ENCODE measurements at places on chromosomes 2 and 18.

GRCh38 chr18:62751341-62751821, 36.0 kb downstream of the PHLPP1 start:
- no peak for DNase-seq

GRCh38 chr18:36321658-36322407, 24.3 kb downstream of the FHOD3 start:
- no peak for DNase-seq

DNA sequence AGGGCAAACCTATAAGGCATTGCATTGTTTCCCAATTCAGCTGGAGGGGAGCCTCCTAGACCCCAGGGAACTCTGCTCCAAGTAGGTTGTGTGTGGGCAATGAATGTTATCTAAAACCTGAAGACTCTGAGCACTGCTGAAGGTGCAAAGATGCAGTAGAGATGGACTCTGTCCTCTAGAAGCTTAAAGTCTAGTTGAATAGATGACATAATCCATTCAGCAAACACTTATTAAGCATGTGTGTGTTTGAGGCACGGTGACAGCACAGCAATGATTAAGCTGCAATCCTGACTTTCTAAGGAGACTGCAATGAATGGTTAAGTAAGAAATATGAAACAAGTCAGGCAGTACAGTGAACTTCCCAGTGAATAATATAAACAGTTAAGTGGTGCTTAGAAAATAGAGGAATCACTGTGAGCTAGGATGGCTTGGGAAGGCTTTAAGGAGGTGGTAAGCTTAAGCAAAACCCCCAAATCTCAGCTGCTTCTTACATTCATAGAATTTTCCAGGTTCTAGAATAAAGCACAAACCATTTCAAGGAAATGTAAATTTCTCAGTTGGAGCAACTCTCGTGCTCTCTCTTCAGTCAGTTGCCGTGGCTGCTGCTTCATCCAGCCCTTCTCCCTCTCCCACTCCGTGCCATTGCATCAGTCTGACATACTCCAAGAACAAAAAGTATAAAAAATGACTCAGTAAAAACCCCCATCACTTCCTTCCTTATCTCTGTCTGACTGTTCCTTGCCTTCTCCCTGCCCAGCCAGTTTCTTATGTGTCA, 19.1 kb downstream of the MXD1 start:
- no peak for DNase-seq

- no peak for DNase-seq
Measured at GRCh38 chr2:178333851-178334250, 117.1 kb downstream of the PRKRA start.

DNA sequence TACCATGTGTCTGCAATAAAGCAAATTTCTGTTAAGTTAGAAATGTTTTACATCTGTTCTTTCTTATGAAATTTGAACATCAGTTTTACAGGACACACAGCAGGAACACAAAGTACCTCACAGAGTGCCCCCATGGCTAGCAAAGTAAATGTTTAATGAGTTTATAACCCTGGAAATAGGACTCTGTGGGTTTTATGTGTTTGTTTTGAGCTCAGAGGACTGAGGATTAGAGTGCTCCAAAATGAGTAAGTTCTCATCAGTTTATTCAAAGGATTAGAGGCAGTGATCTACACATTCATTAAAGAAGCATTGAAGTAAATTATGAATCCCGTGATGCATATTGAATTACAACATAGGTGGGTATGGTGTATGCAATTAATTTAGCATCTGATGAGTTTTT, 281.8 kb downstream of the GULP1 start:
- DNase-seq = no peak

GRCh38 chr2:55672630-55673029, 21.0 kb downstream of the PNPT1 start:
- no peak for DNase-seq

GRCh38 chr2:17254421-17254820, 263.8 kb downstream of the RAD51AP2 start:
- DNase-seq = no peak

DNA sequence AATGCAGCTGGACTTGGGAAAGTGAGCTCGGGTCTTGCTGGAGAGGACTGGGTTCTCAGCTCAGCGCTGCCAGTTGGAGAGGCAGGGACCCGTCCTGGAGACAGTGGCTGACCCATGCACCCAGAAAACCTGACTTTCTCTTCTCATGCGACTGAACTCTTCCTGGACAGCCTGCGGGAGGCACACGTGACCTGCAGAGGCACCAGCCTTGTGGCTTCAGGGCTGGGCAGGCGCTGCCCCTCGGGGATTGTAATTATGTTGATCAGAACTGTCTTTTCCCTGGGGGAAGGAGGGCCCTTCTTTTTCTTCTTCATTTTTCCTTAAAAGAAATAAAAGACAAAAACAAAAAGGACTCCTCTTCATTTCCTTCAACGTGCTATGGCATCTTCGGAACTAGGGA, 198.1 kb downstream of the VAPA start:
- DNase-seq = no peak

GRCh38 chr2:64019083-64019974, at the start of gene VPS54:
TSS of gene VPS54 (minus strand) at chr2:64019428. CDS start at chr2:63983999, 35,429 bp downstream.
- peak; percentile 11 for DNase-seq

GRCh38 chr18:48004577-48004976, 74.1 kb upstream of the SMAD2 start:
- DNase-seq = no peak

GRCh38 chr2:62145478-62146100, 50.3 kb upstream of the B3GNT2 start:
- DNase-seq = no peak

GRCh38 chr2:189633392-189633811, 27.9 kb upstream of the ASNSD1 start:
- no peak for DNase-seq

GRCh38 chr2:237672731-237673129, 45.3 kb downstream of the LRRFIP1 start:
- no peak for DNase-seq

- DNase-seq = no peak
Measured at GRCh38 chr2:161039071-161039470, 121.2 kb upstream of the TANK start.

GRCh38 chr2:207987025-207987716, 38.2 kb downstream of the PLEKHM3 start:
- DNase-seq = no peak

DNA sequence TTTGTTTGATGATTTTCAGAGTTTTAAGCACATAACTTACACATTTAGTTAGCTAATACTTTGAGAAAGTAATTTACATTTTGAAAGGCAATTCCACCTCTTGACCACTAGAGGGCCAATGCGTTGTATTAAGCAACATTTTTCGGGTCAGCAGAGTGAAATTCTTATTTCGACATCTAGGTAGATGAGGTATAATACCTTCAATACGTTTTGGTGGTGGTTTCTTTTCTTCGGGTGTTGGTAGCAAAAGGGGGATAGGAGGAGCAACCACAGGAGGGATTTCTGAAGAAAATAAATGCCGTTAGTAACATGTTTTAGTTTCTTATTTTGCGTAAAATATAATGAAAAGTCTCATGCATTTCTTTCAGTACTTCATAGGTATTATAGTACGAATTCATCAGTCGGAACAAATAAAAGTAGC, 106.3 kb downstream of the TTN start:
- no peak for DNase-seq

GRCh38 chr2:166653185-166653813, 159.2 kb upstream of the SCN7A start:
- no peak for DNase-seq

Measured in stimulated activated CD4-positive, alpha-beta T cell treated with anti-CD3 and anti-CD28 coated beads, Interleukin-1b, Interleukin-23, amount 100 ng/mL, for 1 hour (primary cell).